ENCODE measurements at places on chromosomes 1 and 21. TPM values are rescaled to one million over a fixed set of nuclear protein-coding genes. Genes with fewer than 3 reads are reported as not detected.

Gene A3GALT2
- not detected for total RNA-seq

Gene SCCPDH
- total RNA-seq: 8.1 TPM

Gene GBP6
- not detected for total RNA-seq

Gene CHI3L2
- total RNA-seq: 23.6 TPM

Gene CLCA1
- total RNA-seq: not detected

Gene KRTAP7-1
- total RNA-seq: not detected

Gene LGR6
- total RNA-seq: not detected

Gene FCGR2B
- 77.5 TPM for total RNA-seq

Gene BRINP2
- total RNA-seq: not detected

Gene PADI4
- total RNA-seq: 0.29 TPM

Gene S100A8
- 0.93 TPM for total RNA-seq

Gene IL24
- not detected for total RNA-seq

Gene MEX3A
- 0.47 TPM for total RNA-seq

Gene OR6K3
- total RNA-seq: not detected

Gene RNU1-2
- total RNA-seq: 4,195 TPM

Gene UTS2
- total RNA-seq: 5.9 TPM

Gene FCRLA
- 175 TPM for total RNA-seq

Gene CDC7
- 5.8 TPM for total RNA-seq

Gene TMEM269
- 0.31 TPM for total RNA-seq

Gene SH2D1B
- total RNA-seq: not detected

Gene LSM10
- 59.8 TPM for total RNA-seq

Gene CBR3
- 4.7 TPM for total RNA-seq

Gene FAM177B
- 3.5 TPM for total RNA-seq

Gene FRRS1
- 1.2 TPM for total RNA-seq

Gene ANKRD35
- total RNA-seq: not detected

Gene DCST2
- total RNA-seq: 1.0 TPM

Gene RCSD1
- total RNA-seq: 185 TPM

Gene TP73
- total RNA-seq: 2.1 TPM

Gene CA14
- not detected for total RNA-seq

Gene ZNF648
- total RNA-seq: not detected

Gene PPIAL4G
- 0.42 TPM for total RNA-seq

Gene S100A14
- total RNA-seq: not detected

Gene ITLN2
- total RNA-seq: not detected

Gene LMOD1
- total RNA-seq: not detected

Gene GALNT2
- 108 TPM for total RNA-seq

Gene PEAR1
- not detected for total RNA-seq

Gene ATP6V0B
- 75.5 TPM for total RNA-seq

Gene NBPF4
- total RNA-seq: not detected

Gene OR10J1
- total RNA-seq: not detected

Gene TEDDM1
- not detected for total RNA-seq

Data from activated B cell treated with CpG ODN at 0.5 μM for 24 hours (primary cell).